Ascending aorta (tissue), 2 donors: ENCODE measurements at places on chromosomes 11 and 22.

GRCh38 chr11:18492888-18493287 is 33.9 kb downstream of the TSG101 start:
- DNase-seq = no peak

GRCh38 chr11:103947546-103947919 is 88.9 kb upstream of the DDI1 start:
- no peak for DNase-seq

GRCh38 chr11:91630916-91631673 is 593.5 kb upstream of the FAT3 start:
- no peak for DNase-seq

- DNase-seq = no peak
These were observed 83.8 kb upstream of the ATXN10 start for GRCh38 chr22:45587638-45588505.

GRCh38 chr22:29344137-29344536 is 28.6 kb upstream of the RASL10A start:
- peak; percentile 27 for DNase-seq

DNA sequence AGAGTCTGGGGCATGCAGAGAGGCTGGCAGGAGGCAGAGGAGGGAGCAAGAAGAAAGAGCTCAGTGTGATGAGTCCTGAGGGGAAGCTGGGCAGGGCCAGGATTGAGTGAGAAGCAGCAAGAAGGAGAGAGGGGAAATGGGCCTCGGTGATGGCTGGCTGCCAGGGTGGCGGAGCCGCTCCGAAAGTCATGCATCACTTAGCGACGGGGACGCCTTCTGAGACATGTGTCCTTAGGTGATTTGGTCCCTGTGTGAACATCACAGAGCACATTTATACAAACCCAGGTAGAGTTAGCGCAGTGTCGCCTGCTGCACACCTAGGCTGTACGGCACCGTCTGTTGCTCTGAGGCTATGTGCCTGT is 15.1 kb downstream of the TBC1D22A start:
- DNase-seq = no peak

GRCh38 chr11:14713496-14714244 is 70.1 kb downstream of the PDE3B start:
- DNase-seq = no peak

GRCh38 chr11:82056450-82056849 is 677.2 kb downstream of the FAM181B start:
- DNase-seq = no peak

DNA sequence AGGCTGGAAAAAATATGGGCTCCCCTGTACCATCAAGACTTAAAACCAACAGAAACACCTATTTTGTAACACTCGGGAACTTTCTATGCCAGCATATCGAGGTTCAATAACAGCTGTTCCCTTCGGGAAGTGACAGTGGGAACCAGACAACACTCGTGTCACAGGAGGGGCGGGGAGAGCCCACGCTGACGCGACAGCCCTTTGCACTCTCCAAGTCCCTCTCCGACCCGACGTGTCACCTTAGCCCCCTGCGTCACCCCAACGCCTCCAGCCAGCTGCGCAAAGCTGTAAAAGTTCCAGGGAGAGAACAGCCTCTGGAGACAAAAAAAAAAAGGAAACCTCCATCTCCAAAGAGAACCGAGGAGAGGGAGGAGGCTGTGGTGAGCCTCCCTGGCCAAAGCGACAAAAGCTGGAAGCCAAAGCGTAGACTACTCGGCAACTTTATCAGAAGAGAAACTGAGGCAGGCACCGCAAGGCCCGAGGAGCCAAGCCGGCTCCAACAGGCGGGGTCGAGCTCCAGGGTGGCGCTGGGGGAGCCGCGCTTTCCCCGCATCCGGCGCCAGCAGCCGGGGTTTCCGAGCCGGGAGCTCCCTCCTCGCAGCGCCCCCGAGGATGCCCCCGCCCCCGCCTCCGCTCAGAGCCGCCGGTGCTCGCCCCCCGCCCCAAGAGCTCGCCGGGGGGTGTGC is 751 bp downstream of the ARFGAP3 start:
- DNase-seq = peak; percentile 88

DNA sequence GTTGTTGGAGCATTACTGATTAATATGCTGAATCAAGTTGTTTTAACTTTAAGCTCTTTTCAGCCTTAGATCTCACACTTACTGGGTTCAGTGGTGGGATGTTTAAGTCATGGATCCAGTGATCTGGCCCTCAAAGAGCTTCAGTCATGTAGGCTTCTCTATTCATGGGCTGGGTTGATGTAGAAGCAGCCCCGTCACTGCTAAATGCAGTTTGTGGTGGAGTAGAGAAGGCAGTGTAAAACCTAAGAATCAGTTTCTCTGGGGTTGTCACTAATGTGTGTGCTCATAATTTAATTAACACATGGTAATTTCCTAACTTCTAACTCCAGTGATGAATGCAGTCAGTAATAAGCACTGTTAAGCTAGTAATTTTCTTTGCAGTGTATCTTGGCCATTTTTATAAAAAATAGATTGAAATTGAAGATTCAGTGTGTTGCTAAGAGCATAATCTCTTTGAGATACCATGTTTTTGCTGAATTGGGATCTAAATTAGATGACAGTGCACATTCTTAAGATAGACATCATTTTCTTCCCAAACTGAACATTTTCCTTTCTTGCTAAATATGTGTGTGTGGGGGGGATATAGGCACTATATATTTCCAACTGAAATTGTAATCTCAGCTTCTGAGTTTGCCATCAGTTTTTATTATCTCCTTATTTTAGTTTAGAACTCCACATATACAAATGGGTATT is 9.0 kb downstream of the SPCS2 start:
- DNase-seq = no peak

GRCh38 chr11:13008625-13009475 is at the start of gene RASSF10:
Gene RASSF10 (plus strand): TSS chr11:13009316. CDS start chr11:13009577, 261 bp downstream.
- no peak for DNase-seq

DNA sequence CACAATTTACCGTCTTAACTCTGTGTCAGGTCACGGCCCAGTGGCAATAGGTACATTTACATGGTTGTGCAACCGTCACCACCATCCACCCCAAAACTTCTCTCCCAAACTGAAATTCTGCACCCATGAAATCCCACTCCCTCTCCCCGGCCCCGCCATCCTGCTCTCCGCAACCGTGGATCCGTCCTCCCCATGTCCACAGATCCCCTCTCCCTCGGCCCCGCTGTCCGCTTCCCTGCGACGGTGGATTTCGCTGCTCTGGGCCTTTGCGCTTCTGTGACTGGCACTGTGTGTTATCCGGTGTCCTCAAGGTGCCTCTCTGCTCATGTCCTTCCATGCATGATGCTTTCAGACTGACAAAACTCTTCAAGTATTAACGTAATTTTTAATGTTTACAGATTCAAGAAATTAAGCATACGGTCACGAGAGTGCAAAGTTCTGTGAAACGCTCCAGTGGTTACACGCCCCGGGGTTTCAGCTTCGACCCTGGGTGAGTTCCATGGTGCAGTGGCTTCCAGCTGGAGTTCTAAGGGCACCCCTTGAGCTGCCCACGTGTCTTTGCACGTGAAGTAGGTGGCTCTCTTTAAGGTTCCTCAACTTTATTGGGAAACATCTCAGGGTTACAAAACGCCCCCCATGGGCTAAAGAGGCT is 76.4 kb downstream of the KCNQ1 start:
- no peak for DNase-seq

DNA sequence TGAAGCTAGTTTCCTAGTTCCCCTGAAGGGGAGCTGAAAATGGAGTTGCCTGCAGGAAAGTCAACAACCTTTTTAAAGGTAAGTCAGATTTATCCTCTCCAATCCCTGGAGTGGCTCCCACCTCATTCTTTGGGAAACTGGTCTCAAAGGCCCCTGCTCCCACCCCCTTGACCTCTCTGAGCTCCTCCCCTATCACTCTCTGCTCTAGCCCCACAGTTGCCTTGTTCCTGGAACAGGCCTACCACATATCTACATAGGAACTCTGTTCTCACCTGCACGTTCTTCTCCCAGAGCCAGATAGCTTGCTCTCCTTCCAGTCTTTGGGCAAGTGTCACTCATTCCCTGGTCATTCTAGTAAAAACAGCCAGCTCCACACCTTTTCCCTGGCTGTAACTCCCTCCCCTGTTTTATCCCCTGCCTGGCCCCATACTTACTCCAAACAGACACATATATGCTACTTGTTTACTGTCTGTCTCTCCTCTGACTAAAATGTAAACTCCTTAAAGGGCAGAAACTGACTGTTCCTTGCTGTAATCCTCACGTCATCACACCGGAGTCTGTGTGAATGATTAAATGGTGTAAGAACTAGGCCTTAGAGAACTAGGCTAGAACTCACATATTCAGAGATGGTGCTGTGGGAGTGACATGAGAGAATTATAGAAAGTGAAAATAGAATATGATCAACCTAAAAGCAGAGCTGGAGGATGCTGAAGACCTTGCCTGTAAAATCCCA is 53.3 kb downstream of the TCF20 start:
- no peak for DNase-seq

DNA sequence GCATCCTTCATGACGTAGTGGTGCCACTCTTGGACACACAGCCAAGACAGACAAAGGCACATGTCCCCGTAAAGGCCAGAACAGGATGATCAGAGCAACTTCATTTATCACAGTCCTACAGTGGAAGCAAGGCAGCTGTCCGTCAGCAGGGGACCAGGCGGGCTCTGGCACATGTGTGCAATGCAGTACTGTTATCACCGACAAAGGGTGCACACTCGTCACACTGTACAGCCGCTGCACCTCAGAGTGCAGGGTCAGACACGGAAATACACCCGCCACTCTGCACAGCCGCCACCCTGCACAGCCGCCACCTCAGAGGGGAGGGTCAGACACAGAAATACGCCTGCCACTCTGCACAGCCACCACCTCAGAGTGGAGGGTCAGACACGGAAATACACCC is 13.4 kb upstream of the IL17REL start:
- DNase-seq = no peak

- no peak for DNase-seq
These were observed 21.4 kb upstream of the PISD start for GRCh38 chr22:31683181-31684105.

DNA sequence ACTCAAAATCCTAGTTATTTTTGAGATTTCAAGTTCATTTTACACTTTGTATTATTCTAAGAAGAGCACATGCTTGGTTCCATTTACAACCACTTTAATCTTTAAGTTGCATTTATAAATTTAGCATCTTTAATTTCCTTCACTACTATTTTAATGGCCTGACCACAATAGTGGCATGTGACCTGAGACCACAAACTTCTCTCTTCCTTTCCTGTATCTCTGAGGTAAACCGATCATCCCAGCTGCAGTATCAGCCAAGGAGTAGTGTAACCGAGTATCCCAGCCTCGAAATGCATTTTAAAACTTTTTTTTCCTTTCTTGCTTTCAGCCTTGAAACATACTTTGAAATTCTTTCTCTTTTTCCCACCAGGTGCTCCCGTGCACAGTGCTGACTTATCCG is 28.7 kb upstream of the CBX6 start:
- DNase-seq = no peak

DNA sequence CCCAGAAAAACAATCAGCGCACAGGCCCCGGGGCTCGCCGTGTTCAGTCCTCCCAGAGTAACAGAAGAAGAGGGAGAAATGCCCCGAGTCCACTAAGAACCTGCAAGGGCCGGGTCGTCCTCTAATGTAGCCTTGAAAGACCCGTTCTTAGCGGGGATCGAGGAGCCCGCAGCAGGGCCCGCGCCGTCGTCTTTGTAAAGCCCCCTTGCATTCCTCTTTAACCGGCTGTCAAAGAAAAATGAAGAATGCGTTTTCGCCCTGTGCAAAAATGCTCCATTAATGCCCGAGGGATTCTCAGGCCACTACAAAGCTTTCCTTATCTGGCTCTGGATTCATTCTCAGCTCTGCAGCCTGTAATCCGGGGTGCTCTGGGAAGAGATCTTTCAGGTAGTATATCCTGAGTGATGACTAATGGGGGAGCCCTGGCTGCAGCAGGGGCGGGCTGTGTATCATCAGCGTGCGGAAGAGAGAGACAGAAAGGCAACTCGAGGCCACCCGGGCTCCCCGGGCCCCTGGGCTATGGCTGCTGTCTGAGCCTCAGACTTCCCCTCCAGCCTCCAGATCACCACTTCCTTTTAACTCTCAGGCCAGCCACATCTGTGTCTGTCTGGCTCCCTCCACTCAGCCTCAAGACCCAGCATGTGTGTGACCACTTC is 78.2 kb downstream of the FBLN1 start:
- DNase-seq = no peak

- DNase-seq = no peak
These were observed 13.4 kb upstream of the ST14 start for GRCh38 chr11:130145975-130146776.

DNA sequence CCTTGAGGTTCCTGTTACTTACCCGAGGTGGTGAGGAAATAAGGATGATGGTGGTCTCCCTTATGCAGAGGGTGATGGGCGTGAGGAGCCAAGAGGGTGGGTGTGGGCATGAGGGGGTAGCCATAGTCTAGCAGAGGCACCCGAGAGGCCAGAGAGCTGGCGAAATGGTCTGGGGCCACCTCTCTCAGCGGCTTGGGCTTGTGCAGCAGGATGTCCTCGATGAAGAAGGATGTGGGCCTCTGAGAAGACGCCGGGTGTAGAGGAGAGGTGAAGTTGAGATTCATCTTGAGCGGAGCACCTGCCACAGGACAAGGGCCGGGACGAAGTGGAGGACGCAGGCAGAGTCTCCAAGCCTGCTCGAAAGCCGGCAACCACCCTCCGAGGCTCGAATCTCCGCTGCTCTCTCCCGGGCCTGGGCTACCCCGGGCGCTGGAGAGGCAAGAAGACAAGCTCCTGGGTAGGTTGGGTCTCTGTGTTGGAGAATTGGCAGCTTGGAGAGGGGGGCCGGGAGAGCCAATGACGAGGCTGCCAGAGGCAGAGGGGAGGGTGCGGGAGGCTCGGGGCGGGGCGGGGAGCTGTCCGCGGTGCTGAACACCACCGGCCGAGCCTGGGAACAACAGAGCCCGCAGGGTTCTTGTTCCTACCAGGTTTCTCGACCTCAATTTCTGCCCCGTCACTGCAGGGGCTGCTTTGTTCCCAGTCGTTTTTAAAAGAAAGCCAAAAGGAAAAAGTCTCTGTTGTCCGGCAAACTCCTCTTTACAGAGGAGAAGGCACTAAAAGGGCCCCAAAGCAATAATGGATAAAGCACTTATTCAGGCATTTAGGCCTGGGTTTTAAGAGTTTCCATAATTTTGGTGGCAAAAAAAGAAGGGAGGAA is at the start of gene BSX:
BSX (minus strand) TSS at position 447 of the 877 bp plus-strand sequence; CDS start at position 284, 163 bp downstream.
- DNase-seq = peak; percentile 61

DNA sequence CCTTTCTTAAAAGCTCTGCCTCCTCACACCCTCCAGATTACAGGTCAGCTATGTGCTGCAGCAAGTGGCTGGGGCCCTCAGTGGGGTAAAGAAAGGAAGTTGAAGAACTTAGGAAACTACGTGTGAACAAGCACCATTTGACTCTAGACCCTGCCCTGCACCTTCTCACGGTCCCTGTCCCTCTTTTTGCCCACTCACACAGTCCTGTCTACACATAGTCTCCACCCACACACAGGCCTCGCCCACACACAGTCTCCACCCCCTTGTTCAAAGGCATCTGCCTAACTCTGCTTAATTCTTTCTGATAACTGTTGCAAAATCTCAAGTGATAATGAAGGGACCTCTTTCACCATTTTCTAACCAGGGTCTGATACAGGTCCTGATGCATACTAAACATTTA is 59.0 kb downstream of the TMPRSS5 start:
- no peak for DNase-seq

- DNase-seq = no peak
These were observed 123.3 kb upstream of the LUZP2 start for GRCh38 chr11:24373516-24373915.

- DNase-seq = no peak
These were observed 559.7 kb downstream of the OPCML start for GRCh38 chr11:132972565-132972964.
